ENCODE measurements at places on chromosomes 2 and 18.
A peak's percentile ranks its signal among the peaks of the same experiment; 100 is the strongest.

GRCh38 chr2:9757501-9758264, 85.6 kb upstream of the TAF1B start:
- peak; percentile 18 for DNase-seq

GRCh38 chr2:235264512-235264911, 229.3 kb upstream of the AGAP1 start:
- no peak for DNase-seq

DNA sequence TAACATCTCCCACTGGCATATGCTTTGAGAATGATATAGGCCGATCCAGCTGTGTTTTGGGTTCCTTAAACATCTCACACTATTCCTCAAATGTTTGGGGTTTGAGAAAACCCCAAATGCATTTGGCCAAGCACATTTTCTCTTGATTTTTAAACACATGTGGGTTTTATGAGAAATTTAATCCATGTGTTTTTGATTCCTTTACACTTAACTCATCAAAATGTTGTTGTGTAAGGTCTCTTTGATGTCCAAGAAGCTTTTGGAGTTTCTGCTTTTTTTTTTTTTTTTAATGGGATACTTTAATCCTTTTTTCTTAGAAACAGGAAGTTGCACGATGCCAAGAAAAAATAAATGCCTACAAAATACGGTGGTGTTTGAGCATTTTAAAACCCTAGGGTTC, 339.8 kb upstream of the TCF4 start:
- DNase-seq = no peak

DNA sequence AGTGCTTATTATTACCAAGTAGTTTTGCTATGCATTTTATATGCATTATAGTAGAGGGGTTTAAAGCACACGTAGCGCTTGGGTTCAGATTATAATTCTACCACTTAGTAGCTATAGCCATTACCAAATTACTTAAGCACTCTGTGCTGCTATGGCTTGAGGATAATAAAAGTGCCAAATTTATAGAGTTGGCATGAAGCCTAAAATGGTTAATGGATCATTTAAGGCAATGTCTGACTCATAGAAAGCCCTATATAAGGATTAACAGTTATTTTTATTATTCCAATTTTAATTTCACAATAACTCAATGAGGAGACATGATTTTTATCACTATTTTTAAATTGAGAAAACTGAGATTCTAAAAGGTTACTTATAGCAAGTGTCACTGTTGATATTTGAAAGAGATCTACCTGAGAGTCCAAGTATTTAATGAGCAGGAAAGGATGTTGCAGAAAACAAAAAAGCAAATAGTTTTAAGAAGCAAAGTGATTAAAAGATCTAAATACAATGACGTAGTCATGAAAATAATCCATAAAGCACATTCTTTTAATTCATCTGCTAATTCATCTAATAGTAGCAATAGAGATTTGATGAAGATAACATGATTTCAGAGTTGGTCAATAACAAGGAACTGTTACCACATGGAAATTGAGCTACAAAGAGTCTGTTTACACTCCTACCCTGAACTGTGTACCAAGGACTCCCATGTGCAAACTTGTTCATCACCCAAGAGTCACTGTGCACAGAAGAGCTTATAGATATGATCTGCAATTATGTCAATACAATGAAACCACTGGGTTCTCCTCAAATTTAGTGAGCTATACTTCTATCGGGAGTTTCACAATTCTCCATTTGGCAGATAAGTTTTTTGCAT, 78.8 kb upstream of the DTNA start:
- no peak for DNase-seq

- DNase-seq = peak; percentile 24
Measured at GRCh38 chr2:46350029-46350689, 53.0 kb downstream of the EPAS1 start.

GRCh38 chr18:78641689-78642231, 337.9 kb upstream of the SALL3 start:
- DNase-seq = no peak

DNA sequence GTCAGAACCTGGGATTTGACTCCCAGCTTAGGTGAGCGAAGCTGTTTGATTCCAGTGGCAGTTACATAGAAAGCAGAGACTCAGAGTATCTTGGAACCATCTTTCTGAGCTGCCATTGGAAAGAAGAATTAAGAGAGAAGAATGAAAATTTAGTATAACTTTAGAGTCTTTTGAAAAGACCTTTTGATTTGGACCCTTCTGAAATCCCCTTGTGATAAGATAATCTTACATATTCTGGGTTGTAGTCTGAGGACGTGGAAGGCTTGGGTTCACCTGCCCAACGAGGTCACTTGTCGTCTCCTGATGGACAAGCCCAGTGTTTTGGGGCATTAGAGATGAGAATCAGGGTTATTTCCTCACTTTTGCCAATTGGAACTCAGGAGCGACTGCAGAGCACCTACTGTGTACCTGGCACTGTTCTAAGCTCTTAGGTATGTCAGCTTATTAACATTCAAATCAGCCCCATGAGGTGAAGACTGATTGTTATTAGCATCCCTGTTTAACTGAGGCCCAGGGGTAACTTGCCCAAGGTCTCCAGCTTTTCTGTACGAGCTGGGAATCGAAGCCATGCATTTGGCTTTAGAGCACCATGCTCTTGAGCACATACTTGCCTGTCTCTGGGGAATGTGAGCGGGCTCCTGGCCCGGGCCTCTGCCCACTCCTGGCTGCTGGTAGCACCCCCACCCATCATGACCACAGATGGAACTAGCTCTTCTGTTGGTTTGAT, 2.9 kb downstream of the HK2 start:
- no peak for DNase-seq

- no peak for DNase-seq
Measured at GRCh38 chr2:162635706-162636105, 202.9 kb downstream of the KCNH7 start.

- no peak for DNase-seq
Measured at GRCh38 chr2:138219961-138220360, 255.7 kb downstream of the HNMT start.

GRCh38 chr2:120294008-120294340, 41.3 kb downstream of the RALB start:
- no peak for DNase-seq

All from CD4-positive, alpha-beta T cell treated with Interleukin-17A for 4 hours (primary cell).